ENCODE measurements at places on chromosomes 4 and X.

- DNase-seq: no peak
Observed at GRCh38 chr4:77003400-77003799, 53.8 kb downstream of the SEPTIN11 start.

- DNase-seq: no peak
Observed at GRCh38 chrX:17519358-17519757, 144.4 kb downstream of the NHS start.

- no peak for DNase-seq
Observed at GRCh38 chr4:87209182-87209581, 11.2 kb downstream of the KLHL8 start.

DNA sequence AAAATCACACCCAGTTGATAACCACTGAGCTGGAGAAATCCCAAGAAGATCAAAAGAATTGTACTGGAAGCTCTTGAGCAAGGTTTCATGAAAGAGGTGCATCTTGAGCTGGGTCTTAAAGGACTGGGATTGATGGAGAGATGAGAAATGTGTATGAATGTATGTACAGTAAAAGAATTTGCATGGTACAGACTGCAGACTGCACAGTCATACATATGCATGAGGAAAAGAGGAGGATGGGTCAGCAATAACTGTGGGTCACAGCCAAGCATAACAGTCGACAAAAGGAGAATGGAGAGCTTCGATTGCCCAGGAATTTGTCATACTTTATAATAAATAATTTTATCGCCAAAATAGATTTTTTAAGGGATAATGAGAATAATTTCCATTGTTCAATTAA, 4.8 kb upstream of the RELL1 start:
- no peak for DNase-seq

- DNase-seq: no peak
Observed at GRCh38 chr4:110636680-110637407, 14.0 kb upstream of the PITX2 start.

DNA sequence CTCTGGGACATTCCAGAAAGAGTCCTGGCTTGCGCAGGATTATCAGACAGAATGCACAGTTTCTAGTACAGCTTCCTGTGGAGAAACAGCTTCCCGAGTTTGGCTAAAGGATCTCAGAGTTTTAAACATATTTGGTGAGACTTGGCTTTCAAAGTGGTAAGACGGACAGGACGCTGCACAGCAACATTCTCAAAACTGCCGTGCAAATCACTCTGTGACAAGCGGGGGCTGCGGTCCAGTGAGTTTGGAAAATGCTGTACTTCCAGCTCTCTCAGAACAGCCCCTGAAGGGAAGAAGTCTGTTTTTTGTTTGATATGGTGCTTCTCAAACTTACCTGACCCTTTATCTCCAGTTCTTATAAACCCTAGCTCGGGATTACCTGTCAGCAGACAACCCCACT, 18.1 kb downstream of the LGI2 start:
- DNase-seq: no peak

- no peak for DNase-seq
Observed at GRCh38 chr4:13180701-13181100, 303.4 kb downstream of the RAB28 start.

DNA sequence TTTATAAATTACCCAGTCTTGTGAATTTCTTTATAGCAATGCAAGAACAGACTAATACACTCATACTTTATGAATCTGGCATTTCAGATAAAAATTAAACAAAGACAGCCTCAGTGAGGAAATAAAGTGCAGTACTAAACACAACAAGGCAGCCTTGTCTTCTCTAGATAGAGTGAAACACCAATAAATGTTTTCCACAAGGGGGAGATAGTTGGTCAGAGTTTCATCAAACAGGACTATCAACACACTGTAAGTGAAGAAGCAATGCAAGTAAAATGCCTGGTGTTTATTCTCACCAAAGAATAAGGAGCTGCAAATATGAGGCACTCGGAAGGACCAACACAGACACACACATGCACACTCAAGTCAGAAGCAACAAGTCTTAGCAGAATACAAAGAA, 62.8 kb downstream of the FAM9B start:
- DNase-seq: no peak

- peak; percentile 83 for DNase-seq
Observed at GRCh38 chrX:79161655-79162054, 17.2 kb downstream of the GPR174 start.

- peak; percentile 16 for DNase-seq
Observed at GRCh38 chrX:129779747-129780146, at the start of gene SASH3. SASH3 (plus strand) TSS chrX:129779949; CDS start chrX:129780098, 149 bp downstream.

Measured in bone marrow (tissue), 2 donors.